Astrocyte (in vitro differentiated cells and primary cell): ENCODE measurements at places on chromosomes 2 and 18.

DNA sequence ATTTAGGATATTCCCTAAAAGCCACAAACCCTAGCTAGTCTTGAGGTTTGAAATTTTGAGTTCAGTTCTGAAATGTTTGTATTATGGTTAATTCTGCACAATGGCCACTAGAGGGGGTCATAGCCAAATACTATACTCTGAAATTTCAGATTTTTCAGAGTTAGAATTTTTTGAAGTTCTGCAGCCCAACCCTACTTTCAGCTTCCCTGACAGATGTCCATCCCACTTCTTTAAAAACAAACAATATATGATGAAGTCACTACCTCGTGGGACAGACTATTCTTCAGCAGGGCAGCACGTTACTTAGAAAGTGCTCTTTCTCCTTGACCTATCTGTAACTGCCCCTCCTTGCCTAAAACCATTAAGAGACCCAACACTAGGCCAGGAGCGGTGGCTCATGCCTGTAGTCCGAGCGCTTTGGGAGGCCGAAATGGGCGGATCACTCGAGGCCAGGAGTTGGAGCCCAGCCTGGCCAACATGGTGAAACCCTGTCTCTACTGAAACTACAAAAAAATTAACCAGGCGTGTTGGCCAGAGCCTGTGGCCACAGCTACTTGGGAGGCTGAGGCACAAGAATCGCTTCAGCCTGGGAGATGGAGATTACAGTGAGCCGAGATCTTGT, 48.2 kb upstream of the PAPOLG start:
- DNase-seq = peak; percentile 7

GRCh38 chr2:240324312-240325015, 111.0 kb upstream of the GPC1 start:
- no peak for DNase-seq

GRCh38 chr2:240921311-240921994, 15.3 kb downstream of the CROCC2 start:
- DNase-seq = peak; percentile 96

GRCh38 chr2:233353101-233353768, 1.1 kb upstream of the DGKD start:
- no peak for DNase-seq

DNA sequence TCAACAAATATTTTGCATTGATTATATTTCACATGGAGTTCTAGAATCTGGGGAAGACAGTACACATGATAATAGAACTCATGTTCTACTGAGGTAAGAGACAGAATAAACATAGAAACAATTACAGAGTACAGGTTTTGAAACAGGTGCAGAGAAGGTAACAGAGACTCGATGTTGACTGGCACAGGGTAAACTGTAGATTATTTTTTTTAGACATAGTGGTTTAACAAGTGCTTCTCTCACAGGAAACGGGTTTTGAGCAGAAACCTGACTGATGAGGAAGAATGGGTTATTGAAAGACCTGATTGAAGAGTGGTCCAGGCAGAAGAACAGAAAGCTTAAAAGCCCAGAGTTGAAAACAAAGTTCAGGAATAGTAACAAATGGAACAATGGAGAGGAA, 1002.5 kb upstream of the FAM98A start:
- DNase-seq = no peak

DNA sequence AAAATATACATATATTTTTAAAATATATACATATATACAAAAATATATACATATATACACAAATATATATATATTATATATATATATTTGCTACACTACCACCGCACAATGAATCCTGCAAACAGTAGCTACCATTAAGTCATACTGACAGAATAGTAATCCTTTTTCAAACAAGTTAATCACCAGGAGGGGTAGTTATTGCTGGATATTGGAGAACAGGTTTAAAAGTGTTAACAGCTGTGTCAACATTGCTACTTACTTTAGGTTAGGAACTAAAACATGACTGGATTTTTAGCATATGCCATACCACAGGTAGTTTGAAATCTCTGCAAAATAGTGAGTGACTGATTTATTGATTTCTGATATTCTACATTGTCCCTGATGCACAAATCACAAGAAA, 529.1 kb upstream of the CDH7 start:
- DNase-seq = no peak

- peak; percentile 78 for DNase-seq
Observed at GRCh38 chr2:238456970-238457926, 30.5 kb downstream of the ASB1 start.

DNA sequence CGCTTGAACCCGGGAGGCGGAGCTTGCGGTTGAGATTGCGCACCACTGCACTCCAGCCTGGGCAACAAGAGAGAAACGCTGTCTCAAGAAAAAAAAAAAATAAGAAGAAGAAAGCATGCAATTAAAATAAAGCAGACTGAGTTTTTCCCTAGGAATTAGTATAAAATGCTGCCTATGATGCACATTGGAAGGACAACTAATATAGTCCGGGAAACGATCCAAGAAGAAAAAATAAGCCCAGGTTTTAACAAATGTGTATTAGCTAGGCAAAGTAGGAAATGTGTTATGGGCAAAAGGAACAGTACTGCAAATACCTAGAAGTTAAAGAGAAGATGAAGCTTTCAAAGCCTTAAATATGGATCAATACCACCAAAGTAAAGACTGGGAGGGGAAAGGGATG, 64.0 kb downstream of the SPIRE1 start:
- DNase-seq = peak; percentile 36

GRCh38 chr2:223088866-223089265, 36.9 kb downstream of the KCNE4 start:
- no peak for DNase-seq

GRCh38 chr2:157894694-157895435, 18.7 kb upstream of the ACVR1 start:
- DNase-seq = peak; percentile 78

DNA sequence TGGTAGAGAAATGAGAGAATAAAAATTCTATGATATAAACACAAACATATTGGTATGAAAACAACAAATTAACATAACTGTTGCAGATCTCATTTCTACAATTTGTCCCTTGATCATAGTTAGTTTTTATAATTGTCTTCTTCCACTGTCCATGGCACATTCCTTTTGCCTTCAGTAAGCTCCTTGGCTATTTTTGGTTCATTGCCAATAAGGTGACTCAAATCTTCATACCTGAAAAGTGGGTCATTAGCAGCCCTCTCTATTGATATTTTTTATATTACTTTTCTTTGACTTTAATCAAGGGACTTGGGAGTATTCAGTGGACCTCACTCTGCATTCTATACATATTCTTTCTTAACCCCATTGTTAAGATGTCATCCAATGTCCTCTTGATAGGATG, 552.9 kb downstream of the TDRD15 start:
- DNase-seq = no peak

DNA sequence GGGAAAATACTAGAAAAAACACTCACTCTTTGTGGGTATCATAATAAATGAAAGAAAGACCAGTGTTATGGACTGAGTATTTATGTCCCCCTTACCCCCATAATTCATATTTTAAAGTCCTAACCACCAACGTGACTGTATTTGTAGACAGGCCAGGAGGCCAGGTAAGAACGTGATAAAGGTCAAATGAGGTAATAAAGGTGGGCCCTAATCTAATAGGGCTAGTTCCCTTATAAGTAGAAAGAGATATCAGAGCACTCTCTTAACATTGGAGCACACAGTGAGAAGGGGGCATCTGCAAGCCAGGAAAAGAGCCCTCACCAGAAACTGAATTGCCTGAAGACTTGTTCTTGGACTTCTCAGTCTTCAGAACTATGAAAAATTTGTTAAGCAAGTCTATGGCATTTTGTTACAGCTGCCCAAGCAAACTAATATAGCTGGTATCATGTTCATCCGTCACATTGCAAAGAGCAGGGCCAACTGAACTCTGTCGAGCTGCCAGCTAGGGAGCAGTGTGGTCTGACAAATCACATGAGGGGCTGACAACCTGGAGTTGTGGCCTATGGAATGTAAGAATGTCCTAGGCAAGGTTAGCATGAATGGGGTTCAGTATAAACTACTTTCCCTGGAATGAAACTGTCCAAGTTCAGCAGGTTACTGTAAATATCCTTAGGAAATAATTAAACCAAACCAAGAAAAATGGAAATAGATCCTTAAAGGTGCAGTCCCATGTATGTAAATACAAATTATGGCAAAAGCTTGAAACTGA, 280.9 kb downstream of the ZNF385B start:
- DNase-seq = peak; percentile 6

- no peak for DNase-seq
Observed at GRCh38 chr2:8152392-8153257, 529.2 kb upstream of the ID2 start.

GRCh38 chr2:9984217-9984739, 32.8 kb downstream of the GRHL1 start:
- DNase-seq = peak; percentile 32

GRCh38 chr2:231927566-231927890, 1.3 kb upstream of the NPPC start:
- no peak for DNase-seq
